ENCODE measurements at places on chromosomes 4 and X. TPM values are rescaled to one million over a fixed set of nuclear protein-coding genes. Genes with fewer than 3 reads are reported as not detected.

DNA sequence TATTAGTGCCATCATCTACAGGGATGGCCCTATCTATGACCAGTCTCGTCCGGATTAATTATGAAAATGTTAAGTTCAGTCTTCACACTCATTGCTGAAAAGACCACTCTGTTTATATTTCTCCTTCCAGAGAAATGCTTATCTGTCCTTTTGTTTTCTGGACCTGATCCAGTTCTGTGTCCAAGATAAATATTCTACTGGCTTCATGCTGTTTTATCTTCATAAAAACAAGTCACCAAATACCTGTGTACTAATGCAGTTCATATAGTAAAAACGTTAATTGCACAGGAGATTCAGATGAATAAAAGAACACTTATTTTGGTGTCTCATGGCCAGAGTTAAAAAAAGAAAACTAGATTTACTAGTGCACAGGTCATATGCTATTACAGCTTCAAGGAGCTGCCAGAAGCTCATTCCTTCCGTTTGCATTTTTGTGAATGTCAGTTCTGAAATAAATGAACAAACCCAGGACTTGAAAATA, 17.3 kb downstream of the FNIP2 start:
- no peaks in the 10 kb centered on the region for H3K36me3 ChIP-seq
- no peak overlapping the region for H3K4me3 ChIP-seq
- H3K4me1 ChIP-seq = peaks cover 78% of the 10 kb centered on the region
- no peak for DNase-seq

DNA sequence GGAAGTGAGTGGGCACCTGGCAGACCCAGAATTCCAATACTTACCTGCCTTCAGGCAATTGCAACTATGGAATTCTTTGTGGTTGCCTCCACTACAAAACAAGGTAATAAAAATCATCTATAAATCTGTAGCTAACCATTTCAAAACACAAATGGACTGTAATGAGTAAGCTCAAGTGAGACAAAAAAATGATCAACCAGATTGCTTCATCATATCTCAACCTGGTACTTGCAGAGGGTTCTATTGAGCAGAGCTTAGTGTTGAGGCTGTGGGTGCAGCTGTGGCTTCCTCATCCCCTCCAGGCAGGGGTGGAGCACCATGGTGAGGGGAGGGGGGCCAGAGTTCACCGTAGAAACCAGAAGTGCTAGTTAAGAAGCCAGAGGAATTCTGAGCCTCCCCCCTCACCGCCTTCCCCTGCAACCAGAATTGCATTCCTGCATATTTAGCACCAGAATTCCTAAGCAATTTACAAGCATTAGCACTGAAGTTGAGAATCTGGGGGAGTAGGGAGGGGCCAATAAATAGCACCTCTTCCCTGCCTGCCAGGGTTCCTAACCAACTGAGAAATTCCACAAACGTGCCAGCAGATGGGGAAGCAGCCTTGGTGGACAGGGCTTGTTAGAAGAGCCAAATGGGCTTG, 11.5 kb downstream of the CTAG1A start:
- no peaks in the 10 kb centered on the region for H3K36me3 ChIP-seq
- H3K27me3 ChIP-seq = peaks cover 5% of the 10 kb centered on the region
- H3K27ac ChIP-seq = no peak overlapping the region
- no peak overlapping the region for H3K4me3 ChIP-seq

GRCh38 chrX:22788221-22788620, 211.5 kb upstream of the DDX53 start:
- H3K27ac ChIP-seq = no peak overlapping the region
- H3K4me3 ChIP-seq = no peak overlapping the region
- no peaks in the 10 kb centered on the region for H3K4me1 ChIP-seq
- H3K27me3 ChIP-seq = no peaks in the 10 kb centered on the region
- no peaks in the 10 kb centered on the region for H3K36me3 ChIP-seq

DNA sequence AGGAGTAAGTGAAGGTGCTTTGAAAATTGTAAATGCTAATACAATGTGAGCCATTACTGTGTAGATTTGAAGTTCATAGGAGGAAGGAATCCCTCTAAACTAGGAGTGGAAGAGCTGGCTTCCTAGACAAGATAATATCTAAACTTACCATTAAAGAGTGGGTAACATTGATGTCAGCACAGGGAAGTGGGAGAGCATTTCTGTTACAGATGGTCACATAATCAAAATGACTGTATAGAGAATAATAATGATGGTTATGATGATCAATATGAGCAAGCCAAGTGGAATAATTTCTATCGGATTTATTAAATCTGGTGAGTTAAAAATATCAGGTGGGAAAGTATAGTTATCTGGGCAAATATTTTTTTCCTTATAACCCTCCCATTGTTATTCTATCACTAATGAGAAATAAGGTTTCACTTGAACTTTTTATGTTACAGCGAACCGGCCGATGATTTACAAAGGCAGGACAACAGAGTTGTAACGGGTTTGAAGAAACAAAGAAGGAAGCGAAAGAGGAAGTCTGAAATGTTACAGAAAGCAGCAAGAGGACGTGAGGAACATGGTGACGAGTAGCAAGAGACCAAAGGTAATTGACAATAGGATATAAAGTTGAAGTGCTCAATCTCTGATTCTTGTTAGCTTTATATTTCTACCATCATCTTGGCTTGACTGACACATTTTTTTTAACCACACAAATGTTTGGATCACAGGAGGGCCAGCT, 43.5 kb downstream of the FMR1NB start:
- H3K36me3 ChIP-seq = no peaks in the 10 kb centered on the region
- DNase-seq = no peak
- no peak overlapping the region for H3K4me3 ChIP-seq
- H3K4me1 ChIP-seq = no peaks in the 10 kb centered on the region

DNA sequence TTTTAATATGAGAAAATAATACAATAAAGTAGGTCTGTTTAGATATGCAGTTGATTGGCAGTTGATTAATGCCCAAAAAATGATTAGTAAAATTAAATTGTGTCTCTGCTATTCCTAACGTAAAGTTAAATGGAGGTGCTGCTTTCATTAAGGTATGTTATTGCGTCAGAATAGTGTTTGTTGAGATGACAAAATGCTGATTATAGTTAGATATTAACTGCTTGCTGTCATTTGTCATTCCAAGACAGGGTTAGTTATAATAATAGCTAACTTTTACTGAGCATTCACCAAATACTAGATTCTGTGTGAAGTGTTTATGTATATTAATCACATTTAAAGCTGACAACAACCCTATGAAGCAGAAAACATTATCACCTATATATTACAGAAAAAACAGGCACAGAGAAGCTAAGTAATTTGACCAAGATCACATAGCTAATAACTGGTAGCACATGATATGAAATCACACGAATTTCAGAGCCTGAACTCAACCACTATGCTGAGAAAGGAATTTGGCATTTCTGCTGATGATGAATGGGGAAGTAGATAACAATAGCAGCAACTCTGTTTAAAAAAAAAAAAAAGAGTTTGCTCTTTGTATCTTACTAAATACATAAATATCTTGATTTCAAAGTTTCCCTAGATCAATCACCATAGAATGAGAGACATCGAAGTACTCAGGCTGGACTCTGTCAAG, 59.7 kb upstream of the WDR44 start:
- no peak for DNase-seq
- H3K27ac ChIP-seq = no peak overlapping the region

GRCh38 chr4:81724925-81725329, 253.2 kb upstream of the RASGEF1B start:
- H3K27me3 ChIP-seq = no peaks in the 10 kb centered on the region
- H3K36me3 ChIP-seq = no peaks in the 10 kb centered on the region
- no peak for DNase-seq
- H3K4me3 ChIP-seq = no peak overlapping the region
- H3K4me1 ChIP-seq = peaks cover 6% of the 10 kb centered on the region
- peak overlapping the region; percentile 33 for H3K27ac ChIP-seq

- no peak overlapping the region for H3K27ac ChIP-seq
- no peak overlapping the region for H3K4me3 ChIP-seq
- H3K36me3 ChIP-seq = no peaks in the 10 kb centered on the region
- H3K27me3 ChIP-seq = no peaks in the 10 kb centered on the region
Observed at GRCh38 chr4:176708771-176709311, 83.9 kb downstream of the VEGFC start.

DNA sequence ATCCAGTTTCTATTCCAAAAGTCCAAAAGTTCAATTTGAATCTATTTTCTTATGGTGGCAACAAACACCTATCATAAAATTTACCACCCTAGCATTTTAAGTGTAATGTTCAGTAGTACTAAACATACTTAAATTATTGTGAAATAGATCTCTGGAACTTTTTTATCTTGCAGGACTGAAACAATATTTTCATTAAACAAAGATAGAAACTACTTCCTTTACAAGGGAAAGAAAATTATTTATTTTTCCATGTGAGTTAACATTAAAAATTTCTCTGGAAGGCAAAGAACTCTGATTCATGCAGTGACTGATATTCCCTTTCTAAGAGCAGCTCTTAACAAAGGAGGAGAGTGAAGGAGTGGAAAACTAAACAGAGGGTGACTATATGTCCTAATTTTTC, 40.2 kb downstream of the ADH7 start:
- H3K36me3 ChIP-seq = no peaks in the 10 kb centered on the region
- no peaks in the 10 kb centered on the region for H3K4me1 ChIP-seq
- no peak overlapping the region for H3K27ac ChIP-seq
- no peak overlapping the region for H3K4me3 ChIP-seq
- no peaks in the 10 kb centered on the region for H3K27me3 ChIP-seq

DNA sequence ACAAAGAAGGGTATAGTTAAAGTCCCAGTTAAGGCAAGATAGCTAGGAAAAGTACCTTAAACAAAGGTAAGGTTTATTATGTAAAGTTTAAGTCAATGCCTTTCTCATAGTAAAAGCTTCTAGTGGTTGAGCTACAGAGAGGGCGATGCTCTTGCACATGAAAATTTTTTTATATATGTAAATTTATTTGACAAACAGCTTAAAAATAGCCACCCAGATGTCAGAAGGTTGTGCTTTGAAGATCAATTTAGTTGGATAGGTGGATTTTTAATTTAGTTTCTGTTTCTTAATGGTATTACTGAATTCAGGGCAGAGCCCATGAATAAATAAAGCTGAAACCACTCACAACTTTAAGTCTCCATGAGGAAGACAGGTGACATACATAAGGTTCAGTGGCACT, 29.4 kb upstream of the PPP1R2C start:
- DNase-seq = no peak
- H3K4me3 ChIP-seq = no peak overlapping the region
- no peaks in the 10 kb centered on the region for H3K4me1 ChIP-seq
- no peak overlapping the region for H3K27ac ChIP-seq

- H3K36me3 ChIP-seq = no peaks in the 10 kb centered on the region
- no peak overlapping the region for H3K4me3 ChIP-seq
- no peak overlapping the region for H3K27ac ChIP-seq
- H3K4me1 ChIP-seq = no peaks in the 10 kb centered on the region
- H3K27me3 ChIP-seq = no peaks in the 10 kb centered on the region
Observed at GRCh38 chr4:29276150-29276549, 1444.0 kb upstream of the PCDH7 start.

DNA sequence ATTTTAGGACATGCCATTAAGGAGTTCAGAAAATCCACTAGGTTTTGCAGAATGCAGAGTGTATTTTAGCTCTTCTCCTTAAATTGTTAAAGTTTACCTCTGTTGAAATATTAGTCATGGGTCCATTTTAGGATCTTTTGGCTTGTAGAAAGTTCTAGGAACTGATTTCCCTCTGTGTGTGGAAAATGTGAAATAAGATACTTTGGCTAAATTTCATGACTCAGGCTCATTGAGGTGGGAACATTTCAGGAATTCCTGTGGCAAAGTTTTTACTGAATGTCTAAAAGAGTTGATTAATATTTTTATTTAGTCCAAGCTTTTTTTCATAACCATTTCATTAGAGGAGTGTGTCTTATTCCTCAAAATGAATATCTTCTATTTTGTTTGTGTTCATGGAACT, 7.0 kb downstream of the FHIP1A start:
- no peaks in the 10 kb centered on the region for H3K4me1 ChIP-seq
- DNase-seq = no peak
- H3K4me3 ChIP-seq = no peak overlapping the region
- H3K27me3 ChIP-seq = no peaks in the 10 kb centered on the region

DNA sequence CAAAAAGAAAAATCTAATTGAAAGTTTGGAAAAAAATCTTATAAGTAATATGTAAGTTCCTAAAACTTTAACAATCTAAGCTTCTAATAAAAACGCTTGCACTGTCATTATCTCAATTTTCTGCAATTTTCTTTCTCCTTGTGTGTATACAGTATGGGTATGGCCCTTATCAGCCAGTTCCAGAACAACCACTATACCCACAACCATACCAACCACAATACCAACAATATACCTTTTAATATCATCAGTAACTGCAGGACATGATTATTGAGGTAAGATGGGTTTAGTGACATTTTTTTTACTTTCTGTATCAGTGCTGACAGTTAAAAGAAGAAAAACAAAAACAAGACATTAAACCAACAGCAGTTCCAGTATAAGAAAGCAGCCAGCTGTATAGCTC, 4.9 kb downstream of the STATH start:
- DNase-seq = no peak
- H3K36me3 ChIP-seq = no peaks in the 10 kb centered on the region
- no peak overlapping the region for H3K4me3 ChIP-seq
- no peaks in the 10 kb centered on the region for H3K27me3 ChIP-seq
- H3K4me1 ChIP-seq = no peaks in the 10 kb centered on the region
- H3K27ac ChIP-seq = no peak overlapping the region

DNA sequence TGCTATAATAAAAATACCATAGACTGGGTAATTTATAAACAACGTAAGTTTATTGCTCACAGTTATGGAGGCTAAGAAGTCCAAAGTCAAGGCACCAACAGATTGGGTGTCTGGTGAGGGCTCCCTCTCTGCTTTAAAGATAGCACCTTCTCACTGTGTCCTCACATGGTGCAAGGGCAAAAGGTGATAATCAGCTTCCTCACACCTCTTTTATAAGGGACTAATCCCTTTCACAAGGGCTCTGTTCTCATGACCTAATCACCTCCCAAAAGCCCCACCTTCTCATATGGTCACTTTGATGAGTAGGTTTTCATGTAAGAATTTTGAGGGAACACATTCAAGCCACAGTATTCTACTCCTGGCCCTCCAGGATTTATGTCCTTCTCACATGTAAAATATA, 641.7 kb upstream of the ATOH1 start:
- H3K4me3 ChIP-seq = no peak overlapping the region
- no peak overlapping the region for H3K27ac ChIP-seq
- no peaks in the 10 kb centered on the region for H3K27me3 ChIP-seq

The POU3F4 gene
- polyA plus RNA-seq = not detected

The NLRP2B gene
- polyA plus RNA-seq = not detected

The FANCB gene
- polyA plus RNA-seq = 0.07 TPM

The PRKG2 gene
- not detected for polyA plus RNA-seq

The LGI2 gene
- not detected for polyA plus RNA-seq

The ZIC3 gene
- not detected for polyA plus RNA-seq

Data from liver (tissue), 10 donors.